ENCODE measurements at places on chromosomes 5 and 9.

- DNase-seq, result no peak
These were observed 199.4 kb downstream of the ESM1 start for GRCh38 chr5:54785729-54786591.

- DNase-seq, result no peak
These were observed 1046.2 kb upstream of the DMAC1 start for GRCh38 chr9:8845808-8846207.

- DNase-seq, result no peak
These were observed 615.5 kb downstream of the RAB3C start for GRCh38 chr5:59198365-59198764.

DNA sequence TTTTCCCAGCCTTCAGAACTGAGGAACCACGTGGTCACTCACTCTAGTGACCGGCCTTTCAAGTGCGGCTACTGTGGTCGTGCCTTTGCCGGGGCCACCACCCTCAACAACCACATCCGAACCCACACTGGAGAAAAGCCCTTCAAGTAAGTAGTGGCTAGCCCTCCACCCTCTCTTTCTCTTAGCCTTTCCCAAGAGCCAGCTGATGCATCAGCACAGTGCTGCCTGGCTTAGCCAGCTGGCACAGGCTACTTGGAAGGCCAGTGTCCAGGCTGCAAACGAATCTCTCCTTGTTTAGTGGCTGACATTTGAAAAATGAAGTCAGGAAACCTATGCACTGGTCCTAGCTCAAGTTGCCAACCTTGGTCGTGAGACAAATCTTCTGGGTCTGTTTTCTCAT is 91.1 kb downstream of the PRDM6 start:
- DNase-seq, result no peak

GRCh38 chr9:137762414-137763061 is 115.0 kb upstream of the CACNA1B start:
- DNase-seq, result no peak

GRCh38 chr9:117114768-117115167 is 300.1 kb downstream of the ASTN2 start:
- DNase-seq, result no peak

DNA sequence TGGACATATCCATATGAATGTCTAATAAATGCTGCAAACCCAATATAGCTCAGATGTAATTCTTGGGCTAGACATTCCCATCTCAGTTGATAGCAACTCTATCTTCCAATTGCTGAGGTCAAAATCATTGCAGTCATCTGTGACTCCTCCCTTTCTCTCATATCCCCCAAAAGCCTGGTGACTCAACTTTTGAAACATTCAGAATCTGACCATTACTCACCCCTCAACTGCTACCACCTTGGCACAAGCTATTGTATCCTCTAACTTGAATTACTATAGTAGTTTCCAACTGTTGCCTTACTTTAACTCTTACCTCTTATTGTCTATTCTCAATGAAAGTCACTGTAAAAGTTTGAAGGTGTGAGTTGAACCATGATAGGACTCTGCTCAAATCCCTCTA is 600.1 kb upstream of the RGMB start:
- DNase-seq, result no peak

- DNase-seq, result no peak
These were observed 157.9 kb upstream of the TAS2R1 start for GRCh38 chr5:9787861-9788600.

DNA sequence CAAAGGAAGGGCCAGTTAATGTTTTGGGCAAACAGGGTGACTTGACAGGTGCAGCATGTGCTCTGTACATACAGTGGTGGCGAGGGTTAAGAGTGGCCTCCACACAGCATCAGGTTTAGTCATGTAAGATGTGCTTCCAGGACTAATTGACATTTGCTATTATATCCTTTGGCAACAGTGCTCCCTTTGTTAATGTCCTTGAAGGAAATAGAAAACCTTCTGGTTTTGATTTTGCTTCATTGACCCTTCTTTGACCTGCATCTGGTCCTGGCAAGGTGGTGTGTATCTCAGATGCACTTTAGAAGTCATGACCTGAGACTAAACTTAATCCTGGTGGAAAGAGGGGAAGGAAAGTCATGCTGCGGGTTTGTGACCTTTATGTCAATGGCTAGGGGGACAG is 440.0 kb downstream of the ENC1 start:
- no peak for DNase-seq

DNA sequence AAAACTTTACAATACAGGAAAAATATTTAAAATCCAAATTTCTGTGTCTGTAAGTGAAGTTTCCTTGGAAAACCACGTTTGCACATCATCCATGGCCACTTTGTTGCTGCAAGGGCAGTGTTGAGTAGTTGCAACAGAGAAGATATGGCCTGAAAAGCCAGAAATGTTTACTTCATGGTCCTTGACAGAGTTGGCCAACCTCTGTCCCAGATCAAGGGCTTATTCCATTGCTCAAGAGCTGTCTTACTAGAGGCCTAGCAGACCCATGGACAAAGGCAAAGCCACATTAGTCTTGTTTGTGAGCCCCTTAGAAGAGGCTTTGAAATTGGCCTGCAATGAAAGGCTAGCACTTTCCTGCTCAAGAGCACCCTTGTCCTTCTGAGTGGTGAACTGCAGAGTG is 119.4 kb downstream of the GAS1 start:
- no peak for DNase-seq

DNA sequence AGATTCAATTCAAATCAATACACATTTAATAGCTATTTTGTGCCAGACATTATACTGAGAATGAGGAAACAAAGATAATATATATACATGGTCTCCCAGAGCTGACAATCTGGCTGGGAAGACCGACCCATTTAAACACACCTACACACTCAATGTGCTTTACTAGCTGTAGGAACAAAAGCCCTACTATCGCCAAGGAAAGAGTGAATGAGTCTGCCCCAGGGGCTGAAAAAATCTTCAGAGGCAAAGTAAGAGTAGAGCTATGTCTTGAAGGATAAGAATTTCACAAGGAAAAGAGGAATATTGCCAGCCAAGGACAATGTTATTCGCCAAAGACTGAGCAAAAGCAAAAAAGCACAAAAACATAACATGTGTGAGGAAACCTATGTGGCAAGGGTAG is 6.6 kb downstream of the PFDN1 start:
- DNase-seq, result no peak

DNA sequence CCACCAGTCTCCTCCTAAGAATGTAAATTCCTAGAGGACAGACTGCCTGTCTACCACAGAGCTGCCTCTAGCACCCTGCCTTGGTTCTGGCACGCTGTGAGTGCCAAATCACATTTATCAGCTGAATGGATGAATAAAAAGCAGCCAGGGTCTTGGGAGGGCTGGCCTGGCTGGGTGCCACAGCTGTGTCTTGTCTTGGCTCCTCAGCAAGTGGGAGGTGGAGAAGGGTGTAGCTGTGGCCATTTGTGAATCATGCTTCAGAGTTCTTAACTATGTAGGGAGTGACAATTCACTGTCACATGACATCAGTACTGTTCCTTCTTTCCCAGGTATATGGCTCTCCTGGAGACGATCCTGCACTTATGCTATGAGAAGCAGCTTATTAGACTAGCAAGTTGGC is 70.6 kb downstream of the DCP2 start:
- DNase-seq, result no peak

- DNase-seq, result no peak
These were observed 75.7 kb downstream of the TMC1 start for GRCh38 chr9:72597181-72597517.

DNA sequence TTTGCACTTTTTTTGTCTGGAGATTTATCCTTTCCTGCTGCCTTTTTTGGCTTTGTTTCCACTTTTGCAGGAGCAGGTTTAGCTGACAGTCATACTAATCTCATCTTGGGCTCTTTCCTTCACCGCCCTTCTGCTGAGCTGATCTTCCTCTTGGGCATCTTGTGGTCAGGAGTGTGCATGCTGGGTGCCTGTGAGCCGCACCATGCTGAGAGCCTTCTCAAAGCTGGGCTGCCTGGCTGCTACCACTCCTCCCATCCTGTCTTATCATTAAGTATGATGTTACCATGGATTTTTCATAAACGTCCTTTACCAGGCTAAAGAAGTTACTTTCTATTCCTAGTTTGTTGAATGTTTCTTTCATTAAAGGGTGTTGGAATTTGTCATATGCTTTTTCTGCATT is 49.5 kb upstream of the MCCC2 start:
- no peak for DNase-seq

DNA sequence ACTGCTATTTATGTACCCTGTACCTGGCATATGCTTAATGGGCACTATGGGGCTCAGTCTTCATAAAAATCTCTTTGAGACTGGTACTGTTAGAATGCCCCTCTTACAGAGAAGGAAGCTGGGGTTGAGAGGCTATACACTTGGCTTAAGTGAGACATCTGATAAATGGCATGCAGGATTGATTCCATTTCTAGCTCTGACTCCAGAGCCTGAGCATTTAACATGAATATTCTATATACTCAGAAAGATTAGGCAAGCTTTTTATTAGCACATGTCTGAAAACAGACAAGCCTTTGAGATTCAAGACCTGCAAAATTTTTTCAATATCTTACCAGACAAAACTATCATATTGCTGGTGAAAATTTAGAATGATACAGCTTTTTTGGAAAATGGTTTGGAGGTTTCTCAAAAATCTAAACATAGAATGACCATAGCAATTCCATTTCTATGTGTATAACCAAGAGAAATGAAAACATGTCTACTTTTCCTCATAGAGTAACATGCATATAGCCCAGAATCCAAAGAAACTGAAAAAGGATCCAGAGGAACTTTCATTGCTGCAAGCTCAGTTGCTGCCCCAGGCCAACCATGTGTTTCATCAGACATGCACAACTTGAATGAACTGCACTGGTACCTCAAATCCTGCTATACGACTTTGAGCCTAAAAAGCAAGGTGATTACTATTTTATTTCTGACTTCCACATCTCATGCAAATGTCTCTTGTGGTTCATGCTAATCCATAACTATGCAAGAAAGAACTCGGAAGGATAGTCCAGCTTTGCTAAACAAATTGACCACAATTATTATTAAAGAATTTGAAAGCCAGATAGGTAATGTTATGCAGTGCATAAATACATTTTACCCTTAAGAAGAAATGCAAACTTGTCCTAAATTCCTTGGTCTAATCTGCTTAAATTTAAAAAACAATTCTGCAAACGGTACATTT is 389.0 kb upstream of the GRIA1 start:
- no peak for DNase-seq

GRCh38 chr5:59487068-59487686 is 406.3 kb downstream of the PDE4D start:
- no peak for DNase-seq

GRCh38 chr5:65808251-65808741 is 86.3 kb downstream of the NLN start:
- no peak for DNase-seq

GRCh38 chr5:105885266-105885665 is 1785.5 kb downstream of the EFNA5 start:
- DNase-seq, result no peak

GRCh38 chr5:180605554-180606214 is 14.4 kb upstream of the SCGB3A1 start:
- peak; percentile 40 for DNase-seq

DNA sequence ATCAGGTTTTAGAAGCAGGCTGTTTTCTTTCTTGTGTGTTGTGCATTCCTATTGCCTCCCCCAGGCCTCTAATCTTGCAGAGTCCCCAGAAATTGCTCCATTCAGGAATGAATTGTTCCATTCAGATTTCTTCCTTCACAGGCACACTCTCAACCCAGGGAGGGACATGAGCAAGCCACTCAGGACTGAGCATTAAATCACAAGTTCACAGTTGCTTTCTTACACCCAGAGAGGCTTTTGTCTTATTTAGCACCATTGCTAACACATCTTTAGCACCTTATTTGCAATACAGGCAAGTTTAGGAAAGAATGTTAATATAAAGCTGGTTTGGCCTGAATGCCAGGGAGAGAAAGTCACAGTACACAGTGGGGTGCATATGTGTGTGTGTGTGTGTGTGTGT is 221.4 kb downstream of the RAB3C start:
- DNase-seq, result no peak

DNA sequence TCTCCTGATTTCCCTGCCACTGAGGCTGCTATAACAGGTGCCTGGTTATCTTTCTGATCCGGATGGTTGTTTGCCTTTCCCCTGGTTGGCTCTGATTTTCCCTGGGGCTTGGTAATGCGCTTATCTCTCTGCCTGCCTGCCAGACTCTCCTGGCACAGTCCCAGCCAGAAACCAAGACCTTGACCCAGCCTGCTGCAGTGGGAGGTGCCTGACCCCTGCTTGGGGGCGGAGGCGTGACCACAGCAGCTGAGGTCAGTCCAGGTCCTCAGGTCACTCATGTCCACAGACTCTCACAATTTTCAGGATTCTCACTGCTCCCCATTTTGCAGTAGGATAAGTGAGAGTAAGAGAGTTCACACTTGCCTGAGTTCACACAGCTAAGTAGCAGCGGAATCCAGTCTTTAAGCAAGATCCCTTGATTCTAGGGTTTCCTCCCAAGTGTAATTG is 24.4 kb upstream of the SYNPO start:
- DNase-seq, result no peak

DNA sequence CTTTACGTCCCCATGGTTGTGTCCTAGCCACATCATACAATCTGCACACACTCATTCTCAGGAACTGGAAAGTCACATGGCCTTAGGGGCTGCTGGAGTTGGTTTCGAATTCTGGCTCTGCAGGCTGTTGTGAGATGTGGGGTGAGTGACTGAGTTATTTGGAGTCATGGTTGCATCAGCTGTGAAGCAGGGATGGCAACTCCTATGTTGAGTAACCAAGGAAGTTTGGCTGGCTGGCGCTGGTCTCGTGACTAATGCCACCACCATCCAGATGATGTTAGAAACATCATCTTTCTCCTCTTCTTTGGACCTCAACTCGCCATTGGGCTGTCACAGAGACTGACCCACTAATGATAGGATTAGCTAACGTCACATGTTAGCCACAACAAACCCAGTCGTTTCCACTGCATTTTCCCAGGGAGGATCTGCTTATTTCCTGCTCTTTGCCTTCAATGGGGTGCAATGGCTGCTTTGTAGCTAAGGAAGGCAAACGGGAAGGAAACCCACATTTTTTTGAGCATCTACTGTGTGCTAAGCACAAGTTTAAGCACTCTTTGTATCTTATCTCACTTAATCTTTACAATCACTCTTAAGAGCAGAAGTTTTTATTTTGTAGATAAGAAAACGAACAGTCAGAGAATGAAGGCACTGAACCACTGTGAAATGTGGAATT is 78.1 kb upstream of the UBTD2 start:
- DNase-seq, result no peak

- no peak for DNase-seq
These were observed 5.1 kb upstream of the ZFP62 start for GRCh38 chr5:180865981-180866695.

GRCh38 chr9:93979721-93980120 is 24.6 kb upstream of the BARX1 start:
- DNase-seq, result no peak

- no peak for DNase-seq
These were observed 250.8 kb upstream of the FBXL7 start for GRCh38 chr5:15249152-15249551.
